ENCODE measurements at places on chromosomes 4 and X.

DNA sequence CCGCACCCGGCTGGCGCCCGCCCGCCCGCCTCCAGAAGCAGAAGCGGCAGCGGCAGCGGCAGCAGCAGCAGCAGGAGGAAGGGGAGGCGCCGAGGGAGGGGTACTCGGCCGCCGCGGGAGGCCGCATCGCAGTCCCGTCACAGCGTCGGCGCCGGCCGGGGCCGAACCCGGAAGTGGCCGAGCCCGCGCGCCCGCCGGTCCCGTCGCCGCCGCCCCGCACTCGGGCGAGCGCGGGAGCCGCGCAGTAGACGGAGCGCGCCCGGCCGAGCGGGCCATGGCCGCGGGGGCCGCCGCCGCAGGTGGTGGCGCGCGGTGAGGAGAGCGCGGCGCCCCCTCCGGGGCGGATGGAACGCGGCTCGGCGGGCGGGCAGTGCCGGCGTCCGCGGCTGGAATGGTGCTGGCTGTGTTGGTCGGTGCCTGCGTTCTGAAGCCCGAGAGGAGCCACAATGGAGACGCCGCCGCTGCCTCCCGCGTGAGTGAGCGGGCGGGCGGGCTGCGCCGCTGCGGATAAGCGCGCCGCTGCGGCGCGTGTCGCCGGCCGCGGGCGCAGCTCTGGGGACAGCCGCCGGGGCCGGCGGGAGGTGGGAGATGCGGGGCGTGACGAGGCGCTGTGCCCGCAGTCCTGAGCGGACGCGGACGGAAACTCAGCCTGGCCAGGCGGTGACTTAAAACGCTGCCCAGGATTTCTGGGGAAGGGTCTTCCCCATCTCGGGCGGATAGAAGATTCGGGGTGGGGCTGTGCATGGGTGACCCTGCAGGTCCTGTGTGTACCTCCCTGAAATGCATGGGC, at the start of gene KLHL2:
Gene KLHL2, plus strand, starts transcription at position 131 of the 790 bp plus-strand sequence. Its CDS starts 316 bp downstream, at position 447.
- peak; percentile 29 for DNase-seq

GRCh38 chrX:444305-444704, 57.6 kb upstream of the PPP2R3B start:
- no peak for DNase-seq

DNA sequence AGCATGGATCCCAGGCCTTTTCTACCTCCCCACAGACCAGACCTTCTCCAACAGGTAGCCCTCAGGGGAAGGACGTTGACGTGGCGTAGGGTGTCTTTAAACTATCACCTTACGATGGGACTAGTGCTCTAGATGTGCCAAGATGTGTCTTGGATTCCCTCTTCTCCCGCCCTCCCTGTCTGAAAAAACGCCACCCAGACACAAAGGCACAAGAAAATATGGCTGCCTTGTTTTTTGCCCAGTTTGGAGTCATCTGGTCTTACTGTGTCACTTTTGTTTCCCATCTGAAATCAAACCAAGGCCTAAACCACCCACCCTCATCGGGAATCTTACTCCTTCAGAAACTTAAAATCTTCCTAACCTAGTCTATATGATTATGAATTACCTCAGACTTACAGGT, 235.4 kb downstream of the OR13H1 start:
- DNase-seq, result no peak

- no peak for DNase-seq
These were observed 54.2 kb downstream of the PLAC1 start for GRCh38 chrX:134603806-134604700.

DNA sequence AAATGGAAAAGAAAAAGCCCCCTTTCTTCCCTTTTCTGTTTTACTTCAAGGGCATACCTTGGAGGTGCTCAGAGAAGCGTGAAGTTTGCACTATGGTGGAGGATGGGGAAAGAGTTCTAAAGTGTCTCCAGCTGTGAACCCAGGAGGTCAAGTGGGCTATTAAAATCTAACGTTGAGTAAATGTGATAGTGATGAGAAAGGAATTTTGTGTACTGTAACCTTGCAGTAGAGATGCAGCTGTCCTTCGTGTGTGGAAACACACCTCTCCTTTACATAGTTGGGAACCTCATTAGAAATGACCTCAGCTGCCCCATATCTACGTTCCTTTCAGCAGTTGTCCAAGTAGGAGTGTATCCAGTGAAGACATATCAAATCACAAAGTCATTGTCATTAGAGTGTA, 26.5 kb downstream of the ADH5 start:
- DNase-seq, result peak; percentile 1

GRCh38 chrX:11446336-11446735, 153.1 kb downstream of the AMELX start:
- no peak for DNase-seq

DNA sequence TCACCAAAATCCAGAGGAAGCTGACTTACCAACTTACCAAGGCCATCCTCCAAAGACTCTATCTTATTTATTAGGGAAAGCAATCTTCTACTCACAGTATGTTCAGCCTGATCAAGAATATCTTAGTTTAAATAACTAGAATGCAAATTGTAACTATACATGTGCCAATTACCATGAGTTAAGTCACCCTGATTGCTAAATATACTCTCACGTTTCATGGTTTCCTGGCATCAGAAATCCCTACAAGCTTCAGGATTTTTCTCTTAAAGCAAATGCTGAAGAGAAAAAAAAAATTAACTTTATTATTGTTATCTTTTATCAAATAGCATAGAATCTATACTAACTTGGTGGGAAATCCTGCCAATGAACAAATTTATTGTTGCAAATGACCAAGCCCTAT, 63.0 kb upstream of the MXD4 start:
- no peak for DNase-seq

GRCh38 chr4:163663454-163664225, 169.2 kb downstream of the TMA16 start:
- no peak for DNase-seq

Measured in NCI-H1092 (cell line).